Psoas muscle (tissue), 8 donors: ENCODE measurements at places on chromosomes 7 and 10. TPM values are rescaled to one million over a fixed set of nuclear protein-coding genes. Genes with fewer than 3 reads are reported as not detected.

GRCh38 chr7:29479301-29480200 lies 84.1 kb upstream of the PRR15 start:
- DNase-seq, result no peak

DNA sequence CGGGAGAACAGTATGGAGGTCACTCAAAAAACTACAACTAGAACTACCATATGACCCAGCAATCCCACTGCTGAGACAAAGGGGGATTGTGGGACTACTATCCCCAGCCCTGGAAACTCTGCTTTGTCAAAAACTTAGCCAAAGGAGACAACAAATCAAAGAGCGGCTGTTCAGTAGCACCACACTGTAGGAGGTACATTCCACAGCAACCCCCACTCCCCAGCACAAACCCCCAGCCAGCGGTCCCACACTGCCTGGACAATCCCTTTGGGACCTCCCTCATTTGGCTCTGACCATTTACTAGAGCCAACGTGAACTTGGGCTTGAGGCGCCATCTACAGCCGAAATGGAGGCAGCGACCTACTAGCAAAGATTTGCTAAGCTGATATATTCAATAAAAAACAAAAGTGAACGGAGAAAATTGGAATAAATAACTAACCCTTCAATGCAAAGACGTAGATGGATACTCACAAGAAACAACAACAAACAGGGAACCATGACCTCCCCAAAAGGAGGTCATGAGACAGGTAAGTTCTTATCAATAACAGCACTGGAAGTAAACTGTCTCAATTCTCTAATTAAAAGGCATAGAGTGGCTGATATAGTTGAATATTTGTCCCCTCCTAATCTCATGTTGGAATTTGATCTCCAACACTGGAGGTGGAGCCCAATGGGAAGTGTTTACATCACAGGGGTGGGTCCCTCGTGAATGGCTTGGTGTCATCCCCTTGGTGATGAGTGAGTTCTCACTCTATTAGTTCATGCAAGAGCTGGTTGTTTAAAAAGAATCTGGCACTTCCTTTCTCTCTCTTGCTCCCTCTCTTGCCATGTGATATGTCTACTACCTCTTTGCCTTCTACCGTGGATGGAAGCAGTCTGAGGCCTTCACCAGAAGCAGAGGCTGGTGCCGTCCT lies 119.0 kb upstream of the KCNMA1 start:
- no peak for DNase-seq

DNA sequence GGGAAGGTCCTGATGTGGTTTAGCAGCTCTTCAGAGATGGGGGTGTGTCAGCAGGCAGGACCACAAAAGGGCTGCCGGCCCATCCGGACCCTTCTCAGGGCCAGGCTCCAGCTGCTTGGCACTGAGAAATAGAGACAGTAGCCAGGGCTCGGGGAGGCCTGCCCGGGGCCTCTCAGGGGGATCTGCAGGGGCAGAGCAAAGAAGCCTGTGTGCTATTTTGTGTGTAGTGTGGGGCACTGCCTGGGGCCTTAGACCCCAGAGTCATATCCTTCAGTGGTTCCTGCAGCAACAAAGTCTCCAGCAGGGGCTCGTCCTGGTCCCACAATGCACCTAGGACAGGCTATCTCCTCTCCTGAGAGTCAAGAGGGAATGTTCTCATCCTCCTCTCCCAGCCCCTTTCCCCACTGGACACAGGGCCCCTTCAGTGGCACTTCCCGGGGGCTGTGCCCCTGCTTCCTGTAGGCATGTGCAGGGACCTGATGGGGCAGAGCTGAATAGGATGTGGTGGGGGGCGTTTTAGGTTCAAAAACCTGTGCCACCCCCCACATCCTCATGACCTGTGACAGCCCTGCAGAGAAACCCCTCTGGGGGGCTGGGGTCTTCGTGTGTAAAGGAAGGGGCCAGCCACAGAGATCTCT lies 159.5 kb upstream of the RHEB start:
- no peak for DNase-seq

DNA sequence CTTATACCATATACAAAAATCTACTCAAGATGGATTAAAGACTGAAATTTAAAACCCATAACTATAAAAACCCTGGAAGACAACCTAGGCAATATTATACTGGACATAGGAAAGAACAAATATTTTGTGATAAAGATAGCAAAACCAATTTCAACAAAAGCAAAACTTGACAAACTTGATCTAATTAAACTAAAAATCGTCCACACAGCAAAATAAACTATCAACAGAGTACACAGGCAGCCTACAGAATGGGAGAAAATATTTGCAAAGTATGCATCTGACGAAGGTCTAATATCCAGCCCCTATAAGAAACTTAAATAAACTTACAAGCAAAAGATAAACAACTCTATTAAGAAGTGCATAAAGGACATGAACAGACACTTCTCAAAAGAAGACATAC lies 240.1 kb downstream of the HGF start:
- no peak for DNase-seq

- DNase-seq, result no peak
These were observed 72.3 kb upstream of the LEP start for GRCh38 chr7:128168667-128169210.

DNA sequence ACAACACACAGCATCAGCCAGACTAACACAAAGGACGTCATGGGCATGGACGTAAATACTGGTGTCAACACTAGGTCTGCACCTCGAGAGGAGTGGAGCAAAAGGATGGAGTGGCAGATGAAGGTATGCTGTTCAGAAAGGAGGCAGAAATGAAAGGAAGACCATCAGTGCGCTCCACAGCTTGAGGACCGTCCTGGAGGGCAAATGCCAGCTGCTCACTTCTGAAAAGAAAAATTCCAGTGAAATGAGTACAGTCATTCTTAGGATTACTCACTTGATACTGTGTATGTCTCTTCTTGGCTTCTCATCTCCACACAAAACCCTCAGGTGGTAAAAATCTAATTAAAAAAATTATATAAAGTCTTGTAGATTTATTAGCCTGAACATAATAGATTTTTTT lies 44.8 kb downstream of the EGFR start:
- DNase-seq, result no peak

DNA sequence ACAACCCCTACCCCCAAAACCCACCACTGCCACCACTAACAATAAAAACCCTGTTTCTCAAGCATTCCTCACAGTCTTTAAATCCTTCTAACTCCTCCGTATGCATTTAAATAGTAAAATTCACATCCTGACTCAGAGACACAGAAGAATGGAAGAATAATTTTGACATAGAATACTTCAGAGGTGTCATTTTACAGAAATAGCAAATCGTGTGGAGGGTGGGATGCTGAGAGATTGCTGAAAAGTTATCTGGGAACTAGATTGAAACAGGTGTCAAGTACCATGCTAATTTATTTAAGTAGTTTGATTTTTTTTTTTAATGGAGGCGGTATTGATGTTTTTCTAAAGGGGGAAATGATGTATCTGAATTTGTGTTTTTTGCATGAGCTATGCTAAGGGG lies 575.2 kb upstream of the TPK1 start:
- no peak for DNase-seq

- DNase-seq, result no peak
These were observed 306.5 kb downstream of the GATA3 start for GRCh38 chr10:8360814-8361509.

- peak; percentile 80 for DNase-seq
These were observed 494 bp downstream of the REPIN1 start for GRCh38 chr7:150368884-150369747.

DNA sequence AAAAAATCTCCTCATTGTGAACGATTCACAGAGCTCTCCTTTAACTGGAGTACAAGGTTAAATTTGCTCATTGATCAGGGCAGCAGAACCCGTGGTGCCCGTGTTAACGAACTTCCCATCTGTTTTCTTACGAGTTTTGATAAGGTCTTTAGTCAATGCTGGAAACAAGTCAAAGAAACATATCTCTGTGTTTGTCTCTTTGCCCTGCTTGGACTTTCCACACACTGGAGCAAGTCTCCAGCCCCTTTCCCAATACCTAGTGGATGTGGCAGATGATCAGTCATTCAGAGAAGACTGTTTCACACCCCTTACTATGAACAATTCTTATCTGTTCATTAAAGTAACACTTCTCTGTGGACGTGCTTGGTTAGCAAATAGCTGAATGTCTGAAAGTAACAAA lies 121.3 kb downstream of the ARID5B start:
- DNase-seq, result no peak

GRCh38 chr7:5296611-5297226 lies 14.0 kb downstream of the SLC29A4 start:
- no peak for DNase-seq

DNA sequence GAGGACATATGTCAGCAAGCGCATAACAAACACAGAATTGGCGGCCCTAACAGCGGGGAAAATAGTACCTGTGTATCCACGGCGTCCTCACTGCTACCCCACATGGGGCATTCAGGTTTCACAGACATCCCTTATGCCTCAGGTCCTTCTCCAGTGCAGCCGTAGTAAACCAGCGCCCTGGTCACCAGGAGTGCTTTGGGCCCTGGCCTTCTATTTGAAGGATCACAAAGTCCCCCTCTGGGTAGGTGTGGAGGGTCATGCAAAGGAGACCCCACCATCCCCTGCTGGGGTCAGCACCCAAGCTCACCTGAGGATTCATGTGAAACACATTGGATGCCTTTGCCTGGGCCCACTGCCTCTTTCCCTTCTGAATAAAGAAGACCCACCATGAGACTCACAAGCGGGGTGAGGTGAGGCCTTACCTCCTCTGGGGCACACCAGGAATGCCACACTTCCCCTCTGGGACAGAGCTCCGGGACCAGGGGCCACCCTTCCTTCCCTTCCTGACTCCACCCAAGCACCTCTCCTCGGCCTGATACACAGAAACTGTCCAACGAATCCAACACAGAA lies 18.8 kb downstream of the CLRN3 start:
- no peak for DNase-seq

GRCh38 chr10:52742731-52743130 lies 29.9 kb downstream of the MBL2 start:
- no peak for DNase-seq

GRCh38 chr7:24912874-24913514 lies 67.0 kb downstream of the OSBPL3 start:
- DNase-seq, result no peak

DNA sequence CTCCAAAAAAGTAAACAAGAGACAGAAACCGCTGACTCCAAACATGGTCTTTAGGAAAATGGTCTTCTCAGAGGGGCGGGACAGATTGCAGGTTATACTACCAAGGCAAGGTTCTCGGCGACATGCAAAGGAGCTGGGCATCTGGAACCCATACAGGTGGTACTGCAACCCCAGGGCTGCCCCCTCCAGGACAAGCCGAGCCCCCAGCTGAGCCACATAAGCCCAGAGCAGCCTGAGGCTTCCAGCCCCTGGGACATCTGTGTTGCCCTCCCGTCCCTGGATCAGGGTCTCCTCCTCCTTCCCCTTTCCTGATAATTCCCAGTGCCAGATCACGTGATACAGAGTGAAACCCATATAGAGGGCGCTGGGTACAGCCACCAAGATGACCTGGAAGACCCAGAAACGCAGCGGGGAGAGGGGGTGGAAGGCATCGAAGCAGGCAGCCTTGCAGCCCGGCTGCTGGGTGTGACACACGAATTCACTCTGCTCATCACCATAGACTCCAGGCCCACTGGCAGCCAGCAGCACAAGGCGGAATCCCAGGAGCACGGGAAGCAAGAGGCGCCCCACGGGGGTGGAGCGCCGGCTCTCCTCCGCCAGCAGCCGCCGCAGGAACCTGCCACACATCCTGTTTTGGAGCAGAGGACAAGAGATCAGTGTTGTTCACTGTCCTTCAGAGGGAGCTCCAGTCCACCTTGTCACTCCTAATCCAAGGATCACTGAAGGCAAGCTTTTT lies at the start of gene GJC3:
TSS of gene GJC3 (minus strand) at position 627 of the 736 bp plus-strand sequence. CDS start at position 627, 0 bp downstream.
- peak; percentile 46 for DNase-seq

DNA sequence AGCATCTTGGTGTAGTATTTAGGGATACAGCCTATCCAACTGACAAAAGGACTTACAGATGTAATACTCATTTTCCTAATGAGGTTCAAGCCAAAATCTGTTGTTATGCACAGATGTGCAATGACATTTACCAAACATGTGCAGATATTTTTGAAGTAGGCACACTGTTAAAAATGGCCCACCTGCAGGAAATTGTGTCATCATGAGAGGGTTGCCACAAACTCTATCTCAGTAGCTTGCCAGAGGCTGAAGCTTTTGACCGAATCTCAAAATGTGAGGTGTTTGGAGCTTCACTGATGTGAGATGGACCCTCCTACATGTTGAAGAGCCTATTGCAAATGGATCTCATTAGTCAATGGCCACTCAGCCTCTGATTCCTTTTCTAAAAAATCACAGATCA lies 89.7 kb upstream of the CSTF2T start:
- DNase-seq, result no peak

GRCh38 chr7:147894271-147894670 lies 696.3 kb upstream of the C7orf33 start:
- DNase-seq, result no peak

- no peak for DNase-seq
These were observed 50.0 kb downstream of the PRTFDC1 start for GRCh38 chr10:24902400-24902728.

DNA sequence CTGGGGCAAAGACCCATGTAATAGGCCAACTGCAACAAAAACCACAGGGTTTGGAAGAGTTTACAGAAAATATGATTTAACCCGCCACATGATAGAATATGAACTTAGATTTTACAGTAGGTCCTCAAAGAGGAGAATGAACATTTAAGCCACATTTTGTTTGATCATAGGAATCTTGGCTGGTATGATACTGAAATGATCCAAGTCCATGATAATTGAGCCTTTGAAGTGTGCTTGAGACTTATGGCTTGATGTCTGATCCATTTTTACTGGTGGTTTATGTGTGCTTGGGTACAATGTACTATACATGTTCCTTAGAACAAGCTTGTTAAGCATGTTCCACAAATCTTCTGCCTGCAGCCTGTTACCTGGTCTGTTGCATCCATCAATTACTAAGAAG lies 41.8 kb upstream of the PDSS1 start:
- no peak for DNase-seq

- DNase-seq, result no peak
These were observed 122.3 kb downstream of the SPDYE5 start for GRCh38 chr7:75614401-75614800.

GRCh38 chr7:148579366-148579765 lies 11.2 kb upstream of the C7orf33 start:
- DNase-seq, result no peak

GRCh38 chr7:118151671-118152070 lies 32.3 kb upstream of the LSM8 start:
- DNase-seq, result no peak

- no peak for DNase-seq
These were observed 38.3 kb downstream of the AKR1B1 start for GRCh38 chr7:134420424-134421125.

The FAM241B gene
- 1.6 TPM for total RNA-seq

The UCN3 gene
- total RNA-seq, result not detected

The SGCE gene
- total RNA-seq, result 8.8 TPM

The DPP6 gene
- 0.57 TPM for total RNA-seq

The CDNF gene
- total RNA-seq, result 20.4 TPM

The PRLHR gene
- not detected for total RNA-seq

The LRRC17 gene
- 0.34 TPM for total RNA-seq

The KCNIP2 gene
- 2.4 TPM for total RNA-seq

The LIPJ gene
- 0.27 TPM for total RNA-seq

The ACSM6 gene
- not detected for total RNA-seq

The PLOD3 gene
- total RNA-seq, result 21.7 TPM

The HUS1 gene
- 30.7 TPM for total RNA-seq

The MSMB gene
- not detected for total RNA-seq

The TRIL gene
- 0.82 TPM for total RNA-seq
